Calu3 (cell line): ENCODE measurements at places on chromosomes 1 and 21. TPM values are rescaled to one million over a fixed set of nuclear protein-coding genes. Genes with fewer than 3 reads are reported as not detected.
A peak's percentile ranks its signal among the peaks of the same experiment; 100 is the strongest.

The DCDC2B gene
- total RNA-seq = not detected in 2 replicates

GRCh38 chr1:191558379-191558778 lies 599.9 kb upstream of the RGS18 start:
- no peak for DNase-seq

The KRTAP13-2 gene
- total RNA-seq = not detected in 2 replicates

GRCh38 chr21:36656138-36656537 lies 42.8 kb upstream of the SIM2 start:
- peak; percentile 72 for DNase-seq
